ENCODE measurements at places on chromosomes 6 and 20.

- no peak for DNase-seq
Measured at GRCh38 chr20:50574586-50574985, 64.4 kb downstream of the PTPN1 start.

DNA sequence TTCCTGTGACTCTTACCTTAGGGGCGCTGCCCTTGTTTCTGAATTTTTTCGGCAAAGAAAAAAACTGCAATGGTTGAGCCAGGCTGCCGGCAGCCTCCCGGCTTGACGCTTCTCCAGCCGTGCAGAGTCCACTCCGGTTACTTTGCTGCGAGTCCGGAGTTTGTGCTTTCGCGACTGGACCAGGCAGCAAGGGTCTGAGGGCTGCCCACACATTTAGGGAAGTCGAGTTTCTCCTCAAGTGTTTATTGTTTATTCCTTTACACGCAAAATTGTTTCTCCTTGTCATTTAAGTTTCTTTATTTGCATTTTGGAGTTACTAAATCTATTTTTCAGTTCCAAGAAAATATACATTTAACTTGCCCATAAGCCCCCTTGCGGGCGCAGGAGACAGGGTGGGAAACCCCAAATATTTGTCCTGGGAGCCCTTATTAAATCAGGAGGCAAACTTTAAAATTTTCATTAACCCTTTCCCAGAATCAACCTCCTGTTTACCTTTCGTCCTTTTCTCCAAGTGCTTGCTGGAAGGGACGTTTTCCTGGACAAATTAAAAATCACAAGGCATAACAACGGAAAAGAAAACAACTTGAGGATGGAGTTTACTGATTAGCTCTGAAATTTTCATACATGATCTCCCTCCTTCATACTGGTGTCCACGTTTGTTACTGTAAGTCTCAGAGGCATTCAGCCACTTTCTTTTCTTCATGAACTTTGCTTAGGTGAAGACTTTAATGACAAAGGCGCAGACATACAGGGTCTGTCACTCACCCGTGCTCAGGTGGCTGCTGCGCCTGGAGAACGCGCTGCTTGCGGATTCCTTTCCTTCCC, 1.7 kb upstream of the PDE10A start:
- peak; percentile 54 for DNase-seq

DNA sequence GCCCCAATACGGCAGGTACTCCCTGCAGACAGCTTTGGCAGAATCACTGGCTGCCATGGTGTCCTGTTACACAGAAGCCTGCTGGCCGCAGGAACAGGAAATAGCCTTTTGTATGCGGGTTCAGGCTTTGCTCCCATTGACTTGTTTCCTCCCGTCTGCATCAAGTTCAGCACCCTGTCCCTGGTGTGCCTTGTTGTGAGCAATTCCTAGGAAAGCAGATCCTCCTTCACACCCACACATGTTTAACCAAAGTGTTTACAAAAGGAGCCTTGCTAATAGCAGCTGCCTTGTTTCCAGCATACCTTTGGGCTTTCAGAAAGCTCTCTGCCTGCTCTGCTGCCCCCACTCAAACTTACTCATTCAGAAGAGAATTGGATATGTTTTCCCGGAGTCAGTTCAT, 127.2 kb upstream of the SUPT3H start:
- peak; percentile 30 for DNase-seq

- DNase-seq, result no peak
Measured at GRCh38 chr20:21021472-21021790, 84.7 kb downstream of the LINC00237 start.

- no peak for DNase-seq
Measured at GRCh38 chr6:87762116-87762515, 60.1 kb upstream of the AKIRIN2 start.

DNA sequence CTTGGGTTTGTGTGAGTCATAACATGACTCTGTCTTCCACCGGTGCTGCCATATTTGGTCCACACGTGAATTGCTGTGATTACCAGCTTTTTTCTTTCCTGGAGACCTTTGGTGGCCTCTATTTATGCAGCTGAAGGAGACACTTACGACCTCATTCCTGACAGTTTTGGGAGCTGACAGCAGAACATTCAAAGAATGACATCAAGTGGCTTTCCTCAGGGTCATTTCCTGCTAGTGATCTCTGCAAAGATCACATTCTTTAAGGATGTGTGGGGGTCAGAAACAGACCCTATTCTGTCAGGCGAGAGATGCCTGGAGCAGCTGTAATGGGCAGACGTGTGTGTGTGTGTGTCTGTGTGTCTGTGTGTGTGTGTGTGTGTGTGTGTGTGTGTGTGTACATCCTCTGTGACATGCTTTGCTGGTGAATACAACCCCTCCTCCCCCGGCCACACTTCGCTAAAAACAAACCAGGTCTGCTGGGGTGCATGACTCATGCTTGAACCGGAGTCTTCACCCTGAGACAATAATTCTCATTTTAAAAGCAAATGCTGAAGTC, 115.6 kb downstream of the TMEM170B start:
- peak; percentile 46 for DNase-seq

DNA sequence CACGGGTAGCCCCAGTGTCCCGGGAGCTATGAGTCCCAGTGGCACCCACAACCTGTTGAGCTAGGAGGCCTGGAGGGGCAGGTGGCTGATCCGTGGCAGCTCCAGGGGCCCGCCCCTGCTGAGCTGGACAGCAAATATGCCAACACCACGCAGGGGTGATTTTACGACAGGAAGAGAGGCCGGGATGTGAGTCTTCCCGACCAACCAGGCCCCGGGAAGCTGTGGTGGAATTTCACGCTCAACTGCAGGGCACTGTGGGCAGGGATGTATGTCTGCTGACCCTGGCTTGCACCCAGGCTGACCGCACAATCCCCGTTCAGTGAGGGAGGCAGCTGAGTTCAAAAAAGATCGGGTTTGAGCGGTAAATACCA, 183.9 kb downstream of the ERMARD start:
- no peak for DNase-seq

DNA sequence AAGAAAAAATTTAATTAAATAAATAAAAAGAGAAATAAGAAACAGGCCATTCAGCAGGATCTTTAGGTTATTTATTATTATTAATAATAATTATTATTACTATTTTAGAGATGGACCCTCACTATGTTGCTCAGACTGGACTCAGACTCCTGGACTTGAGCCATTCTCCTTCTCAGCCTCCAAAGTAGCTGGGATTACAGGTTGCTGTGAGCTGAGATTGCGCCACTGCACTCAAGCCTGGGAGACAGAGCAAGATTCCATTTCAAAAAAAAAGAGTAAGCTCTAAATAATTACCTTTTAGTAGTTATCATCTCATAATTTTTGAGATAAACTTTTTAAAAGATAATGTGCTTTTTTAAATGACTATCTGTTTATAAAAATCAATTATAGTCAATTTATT, 1102.8 kb upstream of the GJE1 start:
- DNase-seq, result no peak

DNA sequence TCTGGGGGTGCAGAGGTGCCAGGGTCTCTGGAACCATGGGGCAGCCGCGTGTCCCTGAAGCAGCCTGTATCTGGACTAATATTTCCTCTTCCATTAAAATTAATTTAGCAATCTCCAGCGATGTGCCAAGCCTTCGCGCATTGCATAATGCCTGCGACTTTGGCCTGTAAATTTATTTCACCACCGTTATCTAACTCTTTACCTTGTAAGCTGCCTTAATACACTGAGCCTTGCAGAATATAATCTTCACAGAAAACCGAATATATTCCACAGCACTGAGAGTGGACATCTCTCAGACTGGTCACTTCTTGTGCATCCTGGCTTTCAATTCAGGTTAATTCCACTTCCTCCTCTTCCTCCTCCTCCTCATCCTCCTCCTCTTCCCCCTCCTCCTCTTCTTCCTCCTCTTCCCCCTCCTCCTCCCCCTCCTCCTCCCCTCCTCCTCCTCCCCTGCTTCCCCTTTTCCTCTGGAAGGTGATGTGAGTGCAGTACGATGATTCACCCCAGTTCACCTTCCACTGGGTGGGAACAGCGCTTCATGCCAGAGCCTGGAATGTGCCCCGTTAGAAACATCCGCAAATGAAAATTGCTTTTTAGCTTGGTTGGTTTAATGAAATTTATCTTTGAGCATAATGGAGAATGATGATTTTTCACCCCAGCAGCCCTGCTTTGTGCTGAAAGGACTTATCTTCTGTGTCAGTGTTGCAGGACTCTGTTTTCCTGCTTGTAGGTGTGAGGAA, 101.4 kb downstream of the CDH4 start:
- peak; percentile 38 for DNase-seq

DNA sequence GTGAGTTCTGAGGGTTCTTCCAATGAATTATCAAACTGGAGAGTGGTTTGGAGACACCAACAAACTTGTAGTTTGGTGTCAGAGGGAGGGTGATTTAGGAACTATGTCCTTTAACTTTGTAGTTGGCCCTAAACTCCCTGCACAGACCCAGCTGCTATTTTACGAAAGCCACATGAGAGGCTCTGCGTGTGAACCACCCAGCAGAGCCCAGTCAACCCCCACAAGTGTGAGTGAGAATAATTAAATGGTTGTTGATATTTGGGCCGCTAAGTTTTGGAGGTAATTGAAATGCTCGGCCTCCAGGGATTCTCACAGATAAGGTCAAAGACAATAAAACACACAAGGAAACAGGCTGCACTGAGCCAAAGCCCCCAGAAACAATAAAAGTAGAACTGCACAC, 6.9 kb upstream of the VAPB start:
- DNase-seq, result no peak

DNA sequence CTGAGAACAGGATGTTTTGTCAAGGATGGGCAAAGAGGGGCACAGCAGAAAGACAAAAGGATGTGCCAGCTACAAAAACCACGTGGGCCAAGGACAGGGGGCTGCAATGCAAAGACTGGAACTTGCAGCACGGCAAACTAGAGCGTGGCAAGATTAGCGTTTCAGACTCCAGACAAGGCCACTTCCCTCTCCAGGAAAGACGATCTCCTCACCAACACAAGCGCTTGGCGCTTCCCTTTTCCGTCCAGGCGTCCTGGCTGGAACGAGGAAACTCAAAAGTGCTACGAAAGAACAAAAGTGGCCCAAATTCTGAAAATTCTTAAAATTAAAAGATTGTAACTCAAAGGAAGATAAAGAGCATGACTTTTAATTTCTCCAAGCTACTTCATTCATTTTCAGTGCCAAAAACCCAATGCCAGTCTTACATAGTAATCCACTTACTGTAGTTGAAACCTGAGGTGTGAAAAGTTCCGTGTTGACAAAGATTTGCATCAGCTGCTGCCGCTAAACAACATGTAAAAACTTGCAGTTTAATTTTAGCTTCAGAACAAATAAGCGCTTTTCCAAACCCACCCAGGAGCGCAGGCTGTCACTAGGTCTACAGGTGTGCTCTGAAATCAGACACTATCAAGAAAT, 207.1 kb upstream of the RREB1 start:
- DNase-seq, result no peak

GRCh38 chr6:41937861-41938574, 3.6 kb downstream of the CCND3 start:
- DNase-seq, result peak; percentile 4

GRCh38 chr20:33092361-33092760, 12.9 kb downstream of the BPIFB4 start:
- DNase-seq, result no peak

- DNase-seq, result no peak
Measured at GRCh38 chr6:53335224-53335994, 13.3 kb downstream of the ELOVL5 start.

DNA sequence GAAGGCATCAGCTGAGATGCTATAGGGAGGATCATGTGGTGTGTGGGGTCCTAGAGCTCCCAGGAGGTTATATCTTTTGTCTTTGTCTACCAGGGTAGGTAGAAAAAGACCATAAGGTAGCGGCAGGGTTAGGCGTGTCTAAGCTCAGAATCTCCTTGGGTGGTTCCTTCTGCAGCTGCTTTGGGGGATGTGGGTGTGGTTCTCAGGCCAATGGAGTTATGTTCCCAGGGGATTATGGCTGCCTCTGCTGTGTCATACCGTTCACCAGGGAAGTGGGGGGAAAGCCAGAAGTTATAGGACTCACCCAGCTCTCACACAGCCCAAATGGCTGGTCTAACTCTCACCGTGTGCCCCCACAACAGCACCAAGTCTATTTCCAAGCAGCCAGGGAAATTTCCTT, 107.4 kb upstream of the ADGRB3 start:
- no peak for DNase-seq

DNA sequence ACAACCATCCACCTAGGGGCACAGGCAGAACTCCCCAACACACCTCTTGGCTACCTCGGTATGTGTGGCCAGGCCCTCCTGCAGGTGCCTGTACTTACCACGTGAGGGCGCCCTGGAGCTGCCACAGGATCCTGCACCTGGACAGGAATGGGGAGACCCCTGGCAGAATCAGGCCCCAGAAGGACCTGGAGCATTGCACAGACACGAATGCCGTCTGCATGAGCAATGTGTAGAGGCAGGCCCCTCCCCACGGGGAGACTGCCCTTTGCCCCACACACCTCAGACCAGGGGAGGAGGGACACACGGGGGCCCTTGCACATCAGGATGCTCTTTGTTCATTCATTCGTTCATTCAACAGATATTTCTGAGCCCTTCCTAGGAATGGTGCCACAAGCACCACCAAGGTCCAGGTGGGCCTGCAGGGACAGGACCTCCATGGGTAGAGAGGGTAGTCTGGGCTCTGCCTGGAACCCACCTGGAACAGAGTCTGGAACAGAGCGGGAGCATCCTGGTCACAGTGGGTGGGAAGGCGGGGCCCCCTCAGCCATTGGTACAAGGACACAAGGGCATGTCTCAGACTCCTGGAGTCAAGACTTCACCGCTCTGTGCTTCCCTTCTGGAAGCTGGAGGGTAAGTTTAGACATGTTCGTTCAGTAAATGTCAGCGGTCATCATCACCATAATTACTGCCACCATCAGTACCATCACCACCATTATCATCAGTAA, 32.3 kb downstream of the YTHDF1 start:
- peak; percentile 64 for DNase-seq

- no peak for DNase-seq
Measured at GRCh38 chr20:36252511-36252910, 16.2 kb downstream of the AAR2 start.

- DNase-seq, result peak; percentile 59
Measured at GRCh38 chr6:25017932-25018567, 82.3 kb upstream of the RIPOR2 start.

DNA sequence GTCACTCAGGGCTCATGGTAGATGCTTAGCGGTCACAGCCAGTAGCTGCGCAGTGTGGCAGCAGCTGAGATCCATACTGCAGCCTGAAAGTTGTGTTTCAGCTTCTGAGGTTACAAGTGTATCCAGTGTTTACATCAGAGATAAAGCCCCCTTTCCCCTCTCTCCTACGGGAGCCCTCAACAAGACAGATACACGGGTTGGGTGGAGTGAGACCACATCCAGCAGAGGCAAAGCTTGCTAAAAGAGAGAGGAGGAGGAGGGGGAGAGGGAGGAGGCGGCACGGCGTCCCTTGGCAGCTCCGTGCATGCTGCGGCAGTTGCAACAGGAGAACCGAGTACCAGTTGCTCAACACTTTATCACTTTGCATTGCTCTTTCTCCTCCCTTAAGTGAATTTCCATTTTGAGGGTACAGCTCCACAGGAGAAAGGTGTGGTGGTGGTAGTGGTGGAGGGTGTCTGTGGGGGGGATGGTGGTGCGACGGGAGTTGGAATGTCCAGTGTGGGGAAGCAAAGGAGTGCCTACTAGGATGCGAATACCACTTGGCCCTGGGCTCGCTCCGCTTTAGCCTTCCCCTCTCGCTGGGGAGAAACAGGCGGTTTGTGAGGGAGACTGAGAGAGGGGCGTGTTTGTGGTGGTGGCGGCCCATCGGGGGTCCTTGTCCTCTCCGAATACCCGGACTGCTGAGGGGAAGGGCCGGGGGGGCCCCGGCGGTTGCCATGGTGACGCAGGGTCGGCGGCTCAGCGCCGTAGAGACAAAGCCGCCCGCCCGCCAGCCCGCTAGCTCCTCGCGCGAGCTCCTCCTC, 405 bp upstream of the RNF182 start:
- DNase-seq, result peak; percentile 94

- no peak for DNase-seq
Measured at GRCh38 chr20:3164043-3164762, 4.5 kb upstream of the FASTKD5 start.

- no peak for DNase-seq
Measured at GRCh38 chr6:13870214-13870830, 54.4 kb upstream of the RNF182 start.

All from eye (tissue), 1 donor.